Mesenteric fat pad (tissue), 1 donor: ENCODE measurements at places on chromosomes 7 and 10. TPM values are rescaled to one million over a fixed set of nuclear protein-coding genes. Genes with fewer than 3 reads are reported as not detected.

TMEM236 gene
- total RNA-seq = 3.0 TPM

DNA sequence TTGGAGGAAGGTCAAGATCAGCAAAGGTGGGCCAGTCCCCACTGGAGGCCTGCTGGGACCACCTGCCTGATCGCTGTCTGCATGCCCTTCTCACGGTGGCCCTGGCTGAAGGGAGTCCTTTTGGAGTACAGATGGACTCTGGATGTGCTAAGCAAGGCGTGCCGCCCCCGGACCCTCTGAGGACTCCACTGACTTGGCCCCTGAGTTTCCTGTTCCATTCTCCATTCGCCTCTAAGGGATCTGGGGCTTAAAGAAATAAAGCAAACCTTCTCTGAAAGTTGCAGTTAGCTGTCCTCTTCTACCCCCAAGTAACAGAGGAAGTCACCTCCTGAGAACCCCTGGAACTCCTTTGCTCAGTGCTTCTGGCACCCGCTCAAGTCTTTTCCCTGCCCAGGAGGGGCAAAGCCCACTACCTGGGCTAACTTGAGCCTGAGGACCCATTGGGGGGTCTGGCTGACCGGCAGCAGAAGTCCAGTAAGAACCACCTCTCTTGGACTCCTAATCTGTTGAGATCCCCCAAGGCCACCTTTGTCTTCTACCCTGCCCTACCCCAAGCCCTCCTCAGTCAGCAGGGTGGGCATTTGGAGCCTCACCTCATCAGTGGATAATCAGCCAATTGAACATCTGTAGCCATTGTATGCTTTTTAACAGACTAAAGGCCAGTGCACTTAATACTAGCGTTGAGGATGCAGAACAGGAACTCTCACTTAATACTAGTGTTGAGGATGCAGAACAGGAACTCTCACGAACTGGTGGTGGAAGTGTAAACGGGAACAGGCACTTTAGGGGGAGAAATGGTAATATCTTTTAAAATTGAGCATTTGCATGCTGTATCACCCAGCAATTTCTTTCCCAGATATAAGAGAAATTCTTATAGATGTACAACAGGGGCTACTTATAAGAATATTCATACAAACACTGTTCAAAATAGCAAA is 2.2 kb downstream of the TBATA start:
- no peak for DNase-seq

DNA sequence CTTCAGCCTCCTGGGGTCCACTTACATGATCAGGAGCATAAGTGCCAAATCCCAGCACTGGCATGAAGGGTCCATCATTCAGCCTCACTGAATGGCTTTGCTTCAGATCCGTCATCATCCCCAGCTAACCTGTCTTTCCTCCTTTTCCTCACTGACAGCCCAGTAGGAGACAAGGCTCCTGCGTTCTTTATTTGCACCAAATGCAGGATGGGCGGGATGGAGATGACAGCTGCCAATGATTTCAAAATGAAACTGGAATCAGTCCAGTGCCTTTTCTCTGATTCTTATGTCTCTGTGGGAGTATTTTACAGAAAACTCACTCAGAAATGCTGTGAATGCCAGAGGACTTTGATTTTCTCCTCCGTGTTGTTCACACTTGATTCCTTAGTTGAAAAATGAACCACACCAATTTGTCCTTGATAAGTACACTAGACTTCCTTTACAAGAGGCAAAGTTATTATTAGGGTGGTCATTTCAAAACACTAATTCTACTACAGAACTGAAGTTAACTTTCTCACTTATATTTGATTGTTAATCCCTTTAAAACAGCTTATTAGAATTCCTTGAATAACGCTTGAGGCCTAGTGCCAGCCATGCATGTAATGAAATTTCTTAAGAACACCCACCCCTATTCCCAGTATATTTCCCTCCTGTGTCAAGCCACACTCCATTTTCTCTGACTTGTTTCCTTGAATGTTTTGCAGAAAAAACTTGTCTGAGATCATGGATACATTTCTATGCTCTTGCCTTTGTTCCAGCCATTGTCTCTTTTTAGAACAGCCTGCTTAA is at the start of gene AKR1C8:
Gene AKR1C8 (minus strand): TSS at position 164 of the 789 bp plus-strand sequence. CDS start 46 bp downstream, at position 118.
- DNase-seq = no peak

- no peak for DNase-seq
Measured at GRCh38 chr7:87624628-87625027, 3.6 kb upstream of the RUNDC3B start.

SPDYE6 gene
- total RNA-seq = not detected

- no peak for DNase-seq
Measured at GRCh38 chr10:17768957-17769356, 17.0 kb downstream of the TMEM236 start.
